C1 segment of cervical spinal cord (tissue), 14 donors: ENCODE measurements at places on chromosomes 5 and 9.

DNA sequence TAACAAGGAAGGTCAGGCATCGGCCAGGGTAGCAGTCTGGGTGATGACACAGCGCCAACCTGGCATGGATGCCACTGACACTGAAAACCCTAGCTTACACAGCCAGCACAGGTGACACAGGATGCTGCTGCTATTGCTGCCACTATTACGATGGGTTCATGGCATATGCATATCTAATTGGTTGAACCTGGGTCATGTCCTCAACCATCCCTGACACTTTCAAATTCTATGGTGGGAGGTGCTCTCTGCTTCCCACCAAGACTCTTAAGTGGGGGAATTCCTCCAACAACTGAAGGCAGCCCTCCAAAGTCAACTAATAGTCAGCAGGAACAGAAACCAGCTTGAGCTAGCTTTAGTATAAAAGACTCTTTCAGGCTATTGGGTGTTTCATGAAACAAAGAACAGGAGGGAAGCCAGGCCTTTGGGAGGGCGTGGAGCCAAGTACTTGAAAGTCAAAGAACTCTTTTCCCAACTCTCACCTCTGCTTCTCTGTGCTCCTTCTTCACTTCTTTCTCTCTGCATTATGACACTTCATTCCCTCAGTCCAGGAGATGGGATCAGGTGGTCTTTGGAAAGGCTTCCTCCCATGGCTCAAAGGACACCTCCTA lies 21.3 kb downstream of the PTTG1 start:
- no peak for DNase-seq

DNA sequence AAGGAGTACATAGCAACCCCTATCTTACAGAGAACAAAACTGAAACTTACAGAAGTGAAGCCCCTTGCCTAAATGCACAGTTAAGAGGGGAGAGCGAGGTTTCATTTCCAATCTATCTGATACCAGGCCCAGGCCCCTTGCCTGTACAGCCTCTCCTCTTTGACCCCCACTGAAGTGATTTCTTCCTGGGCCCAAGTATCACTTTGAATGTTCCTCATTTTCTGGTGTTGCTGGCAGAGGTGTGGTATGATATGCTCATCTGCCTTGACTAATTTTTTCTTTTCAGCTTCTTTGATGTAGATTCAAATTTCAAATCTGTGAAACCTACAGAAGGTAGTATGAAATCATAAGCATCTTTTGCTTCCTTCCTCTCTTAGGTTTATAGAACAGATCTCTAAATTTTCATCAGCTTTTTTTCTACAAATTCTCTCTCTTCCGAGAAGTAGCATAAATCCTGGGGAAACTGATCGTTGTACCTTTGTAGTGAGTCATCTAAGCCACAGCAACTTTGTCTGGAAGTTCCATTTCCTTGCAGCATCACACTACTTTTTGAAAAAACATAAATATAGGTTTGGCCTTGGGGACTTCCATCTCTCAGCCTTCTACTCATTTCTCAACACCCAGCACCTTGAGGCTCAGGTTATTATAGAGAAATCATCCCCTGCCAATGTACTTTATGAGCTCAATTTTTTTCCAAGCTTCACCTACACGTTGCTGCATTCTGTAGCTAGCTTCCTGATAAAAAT lies 402.4 kb upstream of the PTGER4 start:
- no peak for DNase-seq

DNA sequence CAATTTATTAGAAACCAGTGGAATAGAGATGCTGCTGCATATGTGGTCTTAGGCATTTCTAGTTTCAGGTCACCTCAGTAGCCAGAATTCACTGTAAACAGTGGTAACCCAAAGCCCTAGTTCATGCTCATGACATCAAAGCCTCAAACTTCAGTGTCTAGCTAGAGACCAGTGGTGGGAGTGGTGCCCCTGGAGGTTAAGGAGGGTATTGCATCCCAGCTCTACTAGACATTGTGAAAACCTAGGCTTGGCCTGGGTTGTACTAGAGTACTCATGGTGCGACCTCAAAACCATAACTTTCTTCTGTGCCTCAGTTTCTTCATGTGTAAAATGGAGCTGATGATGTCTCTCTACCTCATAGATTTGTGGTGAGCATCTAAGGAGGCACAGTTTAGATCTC lies 18.8 kb downstream of the COL5A1 start:
- no peak for DNase-seq

- DNase-seq = no peak
Measured at GRCh38 chr5:173231996-173232498, 3.0 kb downstream of the NKX2-5 start.

DNA sequence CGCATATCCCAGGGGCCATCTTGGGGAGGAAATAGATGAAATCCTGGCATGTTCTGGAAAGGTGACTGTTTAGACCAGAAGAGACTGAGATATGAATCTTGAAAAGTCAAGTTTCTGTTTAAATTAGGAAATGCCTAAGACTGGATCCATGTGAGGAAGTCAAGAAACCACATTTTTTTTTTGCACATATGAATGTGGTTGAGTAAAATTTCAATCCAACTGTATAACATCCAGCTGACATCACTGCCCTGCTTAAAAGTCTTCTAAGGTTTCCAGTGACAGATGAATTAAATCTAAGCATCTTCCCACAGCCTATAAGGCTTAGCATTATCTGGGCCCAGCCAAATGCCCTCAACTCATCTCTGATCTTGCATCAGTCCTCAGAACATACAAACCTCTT lies 47.7 kb upstream of the TCERG1 start:
- no peak for DNase-seq

DNA sequence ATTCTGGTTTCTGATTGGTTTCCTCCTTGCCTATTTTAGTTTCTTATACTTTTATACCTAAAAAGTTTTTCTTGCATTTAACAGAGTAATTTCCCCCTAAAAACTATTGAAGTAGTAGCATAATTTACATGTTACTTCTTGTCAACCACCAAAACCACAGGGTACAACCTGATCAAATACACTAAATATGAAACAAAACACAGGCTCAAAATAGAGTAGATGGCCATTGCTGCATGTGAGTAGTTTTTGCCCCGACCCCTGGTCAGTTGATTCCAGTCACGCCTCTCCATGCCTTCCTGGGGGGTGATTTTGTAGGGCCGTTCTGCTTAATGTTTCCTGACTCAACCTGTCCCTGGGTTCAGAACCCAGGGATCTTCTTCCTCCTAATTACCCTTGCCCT lies 101.8 kb downstream of the TLE4 start:
- no peak for DNase-seq

DNA sequence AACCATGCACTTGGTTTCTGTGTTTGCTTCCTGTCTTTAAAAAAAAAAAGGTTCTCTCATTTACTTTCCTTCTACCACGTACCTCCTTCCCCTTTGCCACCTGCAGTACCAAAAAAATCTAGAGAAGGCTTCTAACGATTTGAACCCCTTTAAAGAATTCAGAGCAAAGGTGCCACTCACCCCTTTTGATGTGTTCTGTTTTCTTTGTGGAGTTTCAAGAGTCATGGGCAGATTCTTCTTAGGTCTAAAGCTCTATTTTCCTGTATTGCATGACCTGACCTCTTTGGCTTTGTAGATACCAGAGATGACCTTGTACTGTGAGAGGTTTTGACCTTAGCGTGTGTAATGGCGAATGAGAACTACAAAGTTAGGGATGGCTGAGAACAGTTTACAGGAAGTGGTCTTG lies 29.0 kb downstream of the TXNDC8 start:
- no peak for DNase-seq

- no peak for DNase-seq
Measured at GRCh38 chr9:114607671-114608524, 3.2 kb upstream of the TMEM268 start.

DNA sequence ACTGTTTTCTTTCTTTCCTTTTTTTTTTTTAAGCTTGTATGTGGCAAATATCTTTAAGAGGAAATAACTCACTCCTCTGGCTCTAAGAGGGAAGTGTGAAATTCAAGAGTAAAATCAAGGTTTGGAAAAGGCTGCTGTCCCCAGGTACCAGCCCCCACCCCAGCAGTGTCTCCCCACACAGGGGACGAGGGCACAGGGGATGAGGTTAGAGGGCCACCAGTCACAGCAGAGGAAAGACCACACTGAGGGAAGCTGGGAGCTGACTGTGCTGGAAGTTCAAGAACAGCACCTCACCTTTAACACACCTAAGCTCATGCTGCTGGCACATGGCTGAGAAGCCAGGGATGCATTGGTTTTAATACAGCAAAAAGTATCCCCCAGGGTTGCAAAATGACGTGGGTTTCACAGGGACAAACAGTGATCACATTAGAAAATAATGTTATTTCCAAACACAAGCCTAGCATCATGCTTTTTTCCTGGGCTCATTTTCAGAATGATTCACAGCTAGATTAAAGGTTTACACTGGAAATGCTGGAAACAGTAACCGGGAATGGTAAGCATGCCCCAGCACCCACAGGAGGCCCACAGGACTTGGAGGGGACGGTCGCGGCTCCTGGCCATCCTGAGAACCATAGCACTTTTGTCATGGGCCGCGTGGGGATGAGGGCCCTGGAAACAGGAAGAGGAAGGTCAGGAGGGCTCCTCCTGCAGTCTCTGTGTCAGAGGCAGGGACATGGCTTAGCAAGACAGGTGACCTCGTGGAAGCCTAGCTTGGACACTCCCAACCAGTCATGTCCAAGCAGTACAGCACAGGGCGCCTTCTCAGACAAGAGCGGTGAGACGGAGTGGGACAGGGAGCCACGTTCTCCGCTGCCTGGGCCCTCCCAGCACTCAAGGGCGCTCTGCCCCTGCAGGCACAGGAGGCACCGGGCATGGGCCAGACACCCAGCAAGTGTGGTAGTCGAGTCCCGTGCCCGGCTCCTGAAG lies 6.9 kb downstream of the LPCAT1 start:
- DNase-seq = no peak

DNA sequence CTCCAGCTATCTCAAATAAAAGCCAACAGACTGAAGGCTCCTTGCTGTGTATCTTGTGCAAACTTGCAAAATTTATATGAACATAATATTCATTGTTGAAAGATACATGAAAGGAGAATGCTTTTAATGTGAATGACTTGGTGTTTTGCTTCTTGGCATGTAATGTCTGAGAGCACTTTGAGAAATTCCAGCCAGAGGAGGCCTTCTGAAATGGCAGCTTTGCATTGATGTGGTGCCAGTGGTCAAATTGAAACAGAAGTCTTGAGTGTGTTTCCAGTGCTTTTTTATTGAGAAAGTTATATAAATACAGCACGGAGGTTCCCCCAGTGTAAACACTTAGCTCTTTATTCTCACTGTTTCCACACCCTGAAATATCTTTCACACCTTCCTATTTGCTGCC lies 182.1 kb downstream of the ADCY2 start:
- no peak for DNase-seq

- no peak for DNase-seq
Measured at GRCh38 chr5:103366918-103367549, 108.5 kb downstream of the MACIR start.

GRCh38 chr5:172901012-172901780 lies 58.0 kb upstream of the RPL26L1 start:
- no peak for DNase-seq

DNA sequence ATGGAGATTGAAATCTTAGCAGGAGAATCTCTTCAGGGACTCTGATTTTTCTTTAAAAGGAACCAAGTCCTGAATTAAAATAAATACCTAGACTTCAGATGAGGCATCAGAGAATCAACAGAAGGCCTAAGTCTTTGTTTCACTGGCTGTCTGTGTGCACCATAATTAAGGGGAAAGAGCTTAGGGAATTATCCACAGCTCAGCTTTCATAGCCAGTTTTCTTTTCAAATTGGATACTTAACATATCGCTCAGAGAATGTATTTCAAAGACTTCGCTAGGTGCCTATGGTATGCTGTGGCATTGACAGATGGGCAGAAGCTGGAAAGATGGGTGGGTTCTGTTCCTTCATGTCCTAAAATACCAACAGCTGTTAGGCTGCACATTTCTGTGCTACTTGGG lies 325.8 kb downstream of the TMEM38B start:
- DNase-seq = no peak

- no peak for DNase-seq
Measured at GRCh38 chr9:94112716-94113465, 28.6 kb downstream of the PTPDC1 start.

GRCh38 chr5:172951371-172952033 lies 7.7 kb upstream of the RPL26L1 start:
- no peak for DNase-seq

- DNase-seq = no peak
Measured at GRCh38 chr9:110370315-110370714, 32.7 kb upstream of the TXNDC8 start.

DNA sequence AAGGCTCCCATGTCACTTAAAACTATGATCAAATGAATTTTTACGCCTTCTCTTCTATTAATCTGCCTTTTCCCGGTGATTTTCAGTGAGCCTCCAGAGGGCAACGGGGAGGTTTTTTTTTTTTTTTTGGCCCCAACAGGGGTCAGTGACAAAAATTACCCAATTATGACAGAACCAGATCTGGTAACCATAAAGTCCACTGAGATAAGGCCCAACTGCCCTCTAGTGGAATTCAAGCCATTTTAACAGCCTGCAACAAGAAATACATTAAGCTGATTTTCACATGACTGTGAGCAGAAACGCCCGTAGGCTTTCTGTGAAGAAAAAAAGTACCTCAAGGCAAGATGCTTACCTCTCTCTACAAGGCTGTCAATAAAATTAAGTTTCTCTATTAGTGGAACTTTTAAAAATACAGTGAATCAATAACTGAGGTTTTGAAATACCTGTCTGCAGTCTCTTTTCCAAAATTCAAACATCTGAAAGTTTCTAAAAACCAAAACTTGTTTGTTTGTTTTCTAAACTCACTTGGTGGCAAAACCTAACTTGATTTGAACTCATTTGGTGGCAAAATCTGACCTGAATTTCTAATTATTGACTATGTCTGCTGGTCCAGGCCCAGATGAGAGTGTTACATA lies 49.7 kb upstream of the FST start:
- no peak for DNase-seq

- no peak for DNase-seq
Measured at GRCh38 chr5:124922255-124922975, 176.0 kb upstream of the ZNF608 start.

- no peak for DNase-seq
Measured at GRCh38 chr5:68260467-68260866, 44.9 kb downstream of the PIK3R1 start.

DNA sequence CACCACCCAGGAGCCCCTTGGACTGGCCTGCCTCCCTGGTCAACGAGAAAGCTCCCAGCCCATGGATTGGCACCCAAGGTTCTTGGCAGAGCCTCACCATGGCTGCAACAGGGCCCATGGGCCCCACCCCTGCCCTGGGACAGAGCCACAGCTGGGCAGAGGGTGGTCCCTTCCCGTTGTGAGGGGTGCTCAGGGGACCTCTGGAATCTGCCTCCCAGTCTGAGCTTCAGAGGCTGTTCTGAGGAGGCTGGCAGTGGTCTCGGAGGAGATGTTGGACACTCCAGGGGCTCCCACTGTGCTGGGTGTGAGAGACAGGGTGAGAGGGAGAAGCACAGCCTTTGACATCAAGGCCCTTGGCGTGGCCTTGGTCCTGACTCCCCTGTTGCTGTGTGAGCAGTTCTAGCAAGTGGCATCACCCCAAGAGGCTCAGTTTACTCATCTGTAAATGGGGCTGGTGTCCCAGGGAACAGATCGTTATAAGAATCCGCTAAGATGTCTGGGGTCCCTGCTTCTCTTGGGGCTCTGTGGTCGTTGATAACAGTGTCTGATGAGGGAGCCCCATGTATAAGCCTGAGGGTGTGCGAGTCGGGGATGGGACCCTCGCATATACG lies 33.0 kb downstream of the LHX3 start:
- DNase-seq = no peak
